ENCODE measurements at places on chromosomes 11 and 22.

- DNase-seq, result no peak
Measured at GRCh38 chr11:113083571-113083970, 122.4 kb downstream of the NCAM1 start.

DNA sequence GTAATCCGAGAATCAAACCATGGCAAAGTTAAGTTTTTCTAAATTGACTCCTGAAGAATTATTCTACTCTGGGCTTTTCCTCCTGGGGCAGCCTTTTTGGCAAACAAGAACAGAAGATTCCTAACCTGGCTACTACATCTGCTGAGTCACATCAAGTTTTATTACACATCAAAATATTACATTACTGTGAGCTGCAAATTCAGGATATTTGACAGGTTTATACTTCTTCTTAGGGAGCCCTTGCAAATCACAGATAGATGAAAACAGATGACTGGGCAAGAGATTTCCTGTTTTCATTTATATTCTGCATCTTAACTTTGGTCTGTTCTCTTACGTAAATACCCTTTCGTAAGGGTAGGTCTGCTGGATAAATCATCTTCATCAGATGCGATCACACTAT, 23.6 kb downstream of the XRRA1 start:
- no peak for DNase-seq

- DNase-seq, result peak; percentile 86
Measured at GRCh38 chr11:952406-953385, 27.0 kb downstream of the AP2A2 start.

GRCh38 chr11:66277471-66278362, at the start of gene CNIH2:
Gene CNIH2 (plus strand): TSS chr11:66278175. CDS start chr11:66278457, 282 bp downstream.
- DNase-seq, result peak; percentile 33

DNA sequence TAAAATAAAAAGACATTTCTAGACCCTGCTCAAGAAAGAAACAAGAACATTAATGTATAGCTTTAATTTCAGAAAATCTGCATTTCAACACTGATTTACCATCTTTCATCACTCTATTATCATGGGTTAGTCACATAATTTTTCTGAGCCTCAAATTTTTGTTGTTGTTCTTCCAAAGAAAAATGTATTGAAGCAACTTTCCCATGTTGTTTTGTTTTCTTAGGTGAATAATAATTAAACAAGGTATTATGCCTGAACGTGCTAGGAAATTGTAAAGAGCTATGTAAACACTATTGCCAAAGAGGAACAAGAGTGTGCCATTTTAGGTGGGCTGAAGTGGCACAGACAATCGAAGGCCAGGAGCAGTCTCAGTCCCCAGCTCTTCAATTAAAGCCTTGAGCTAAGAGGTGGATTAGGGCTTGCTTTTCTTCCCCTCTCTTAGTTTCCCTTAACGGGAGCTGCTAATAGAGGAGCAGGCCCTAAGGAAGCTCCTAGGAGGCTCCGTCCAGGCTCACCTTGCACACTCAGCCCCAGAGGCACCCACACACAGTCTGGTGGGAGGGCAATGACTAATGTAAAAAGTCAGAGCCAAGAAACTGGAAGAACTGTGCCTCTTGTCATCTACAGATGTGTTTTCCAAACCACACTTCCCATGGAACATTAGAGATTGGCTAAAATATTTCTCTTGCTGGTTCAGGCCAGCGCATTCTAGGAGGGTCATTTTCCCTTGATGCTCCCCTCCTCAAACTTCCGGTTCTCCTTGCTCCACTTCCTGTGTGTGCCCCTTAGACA, 8.8 kb upstream of the UBASH3B start:
- no peak for DNase-seq

DNA sequence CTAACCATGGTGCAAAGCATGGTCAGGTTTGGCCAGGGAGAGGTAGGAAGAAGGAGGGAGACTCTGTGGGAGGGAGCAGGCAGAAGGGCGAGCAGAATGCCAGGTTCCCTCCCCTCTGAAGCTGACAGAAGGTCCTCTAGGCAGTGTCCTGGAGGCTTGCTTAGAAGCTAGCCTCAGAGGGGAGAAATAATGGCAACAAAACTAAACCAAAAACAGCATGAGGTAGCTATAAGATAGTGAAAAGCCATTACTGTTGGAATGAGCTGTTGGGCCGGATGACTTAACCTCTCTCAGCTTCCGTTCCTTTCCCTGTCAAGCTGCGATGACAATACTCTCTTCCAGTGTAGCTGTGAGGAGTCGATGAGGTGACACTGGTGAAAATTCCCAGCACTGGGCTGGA, 36.6 kb downstream of the RASSF10 start:
- DNase-seq, result no peak

DNA sequence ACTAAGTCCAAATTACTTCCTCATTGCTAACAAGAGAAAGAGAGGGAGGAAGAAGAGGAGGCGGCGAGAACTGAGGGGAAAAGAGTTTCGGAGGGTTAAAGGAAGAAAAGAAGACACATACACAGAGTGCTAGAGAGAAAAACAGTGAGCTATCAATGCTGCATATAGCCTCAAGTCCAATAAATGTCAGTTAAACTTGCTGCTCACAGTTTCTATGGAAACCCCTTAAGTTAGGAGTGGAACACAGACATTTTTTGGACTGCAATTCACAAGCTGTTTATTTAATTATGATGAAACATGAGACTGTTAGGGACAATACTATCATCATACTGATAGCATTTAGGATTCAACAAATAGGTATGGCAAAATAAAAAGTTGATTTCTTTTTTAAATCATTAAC, 1320.4 kb downstream of the LRRC4C start:
- no peak for DNase-seq

DNA sequence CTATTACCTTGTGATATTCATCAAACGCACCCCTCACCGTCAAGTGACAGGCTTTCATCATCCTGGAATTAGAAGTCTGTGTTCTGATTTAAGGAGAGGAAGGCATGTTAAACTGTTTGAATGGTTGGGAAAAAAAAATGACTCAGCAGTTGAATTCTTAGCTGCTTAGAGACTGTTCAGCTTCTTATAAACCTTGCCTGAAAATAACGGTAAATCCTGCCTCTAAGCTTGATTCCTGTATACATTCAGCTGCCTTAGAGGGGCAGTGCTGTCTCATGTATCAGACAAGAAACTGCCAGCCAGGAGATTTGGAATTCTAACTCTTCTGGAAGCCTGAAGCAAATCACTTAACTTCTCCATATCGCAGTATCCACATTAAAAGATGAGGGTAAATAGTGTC, 437.4 kb downstream of the JRKL start:
- no peak for DNase-seq

GRCh38 chr11:93497596-93497995, 45.6 kb downstream of the SMCO4 start:
- no peak for DNase-seq

Data from Calu3 (cell line).